Bone marrow (tissue), 2 donors: ENCODE measurements at places on chromosomes 6 and 20.

GRCh38 chr20:51495921-51496545, 46.5 kb downstream of the NFATC2 start:
- DNase-seq = no peak

- no peak for DNase-seq
Measured at GRCh38 chr20:52242237-52243230, 51.0 kb upstream of the ZFP64 start.

DNA sequence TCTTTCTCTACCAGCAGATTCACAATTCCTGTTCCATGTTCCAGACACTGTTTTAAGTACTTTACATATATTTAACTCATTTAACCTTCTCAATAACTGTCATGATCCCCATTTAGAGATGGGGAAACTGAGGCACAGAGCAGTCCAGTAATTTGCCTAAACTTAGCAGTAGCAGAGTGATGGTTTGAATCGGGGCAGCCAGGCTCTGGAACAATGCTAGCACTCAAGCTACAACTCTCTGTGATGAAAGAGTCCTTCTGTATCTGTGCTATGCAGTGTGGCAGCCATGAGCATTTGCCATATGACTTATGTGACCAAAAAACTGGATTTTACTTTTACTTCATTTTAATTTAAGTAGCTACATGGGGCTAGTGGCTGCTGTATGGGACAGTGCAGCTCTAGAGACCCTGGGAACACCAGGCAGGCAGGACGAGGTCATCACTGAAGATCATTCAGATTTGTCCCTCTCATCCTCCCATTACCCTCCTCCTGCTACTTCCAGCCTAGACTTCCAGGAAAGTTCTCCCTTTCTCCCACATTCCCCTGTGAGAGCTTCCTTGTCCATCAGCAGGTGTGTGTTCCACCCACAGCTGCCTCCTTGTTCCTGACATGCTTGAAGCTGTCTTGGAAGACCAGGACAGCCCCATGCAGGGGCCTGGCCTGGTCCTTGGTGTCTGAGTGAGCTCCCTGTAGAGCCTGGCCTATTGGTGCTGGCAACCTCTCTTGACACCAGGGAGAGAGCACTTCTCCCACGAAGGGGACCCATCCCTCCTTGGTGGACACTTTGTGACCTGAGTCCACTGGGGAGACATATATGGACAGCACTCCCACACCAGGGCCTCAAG, 157.0 kb downstream of the MRPL14 start:
- DNase-seq = no peak

- no peak for DNase-seq
Measured at GRCh38 chr20:36989797-36990196, 38.3 kb upstream of the SAMHD1 start.

GRCh38 chr20:51492167-51493092, 50.1 kb downstream of the NFATC2 start:
- DNase-seq = peak; percentile 10

DNA sequence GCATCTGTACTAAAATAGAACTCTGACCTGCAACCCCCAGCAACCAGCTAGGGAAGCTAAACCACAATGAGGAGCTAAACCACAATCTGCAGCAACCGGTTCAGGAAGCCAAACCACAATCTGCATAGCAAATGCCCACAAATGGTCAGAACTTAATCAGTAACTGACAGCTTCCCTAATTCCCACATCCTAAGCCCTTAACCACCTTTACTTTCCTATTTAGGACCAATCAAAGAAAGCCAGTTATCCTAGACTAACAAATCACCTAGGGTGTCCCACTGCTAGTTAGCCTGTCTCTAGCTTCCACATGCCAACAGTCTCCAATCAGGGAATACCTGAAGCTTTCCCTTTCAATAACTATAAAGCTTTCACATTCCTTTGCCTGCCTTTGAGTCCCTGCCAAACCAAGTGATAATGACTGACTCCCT, 424.6 kb upstream of the PTCHD4 start:
- no peak for DNase-seq

DNA sequence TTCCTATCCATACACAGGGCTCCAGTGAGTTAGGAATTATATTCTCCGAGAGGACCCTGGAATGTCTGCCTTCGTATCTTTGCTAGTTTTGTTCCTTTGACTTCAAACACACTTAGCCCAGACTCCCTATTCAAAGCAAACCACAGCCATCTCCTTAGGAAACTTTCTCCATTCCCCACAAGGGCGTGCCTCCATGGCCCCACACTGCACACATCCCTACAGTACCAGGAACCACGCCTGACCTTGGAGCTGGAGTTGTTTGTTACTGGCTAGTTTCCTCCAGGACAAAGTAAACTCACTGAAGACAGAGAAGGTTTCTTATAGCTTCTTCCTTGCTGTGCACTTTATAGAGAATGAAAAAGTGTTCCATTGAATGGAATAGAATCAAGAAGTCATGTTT, 412.8 kb upstream of the AGPAT4 start:
- no peak for DNase-seq

GRCh38 chr6:141484711-141485110, 648.0 kb upstream of the GJE1 start:
- peak; percentile 77 for DNase-seq

- no peak for DNase-seq
Measured at GRCh38 chr6:7315948-7316365, 3.0 kb upstream of the SSR1 start.

DNA sequence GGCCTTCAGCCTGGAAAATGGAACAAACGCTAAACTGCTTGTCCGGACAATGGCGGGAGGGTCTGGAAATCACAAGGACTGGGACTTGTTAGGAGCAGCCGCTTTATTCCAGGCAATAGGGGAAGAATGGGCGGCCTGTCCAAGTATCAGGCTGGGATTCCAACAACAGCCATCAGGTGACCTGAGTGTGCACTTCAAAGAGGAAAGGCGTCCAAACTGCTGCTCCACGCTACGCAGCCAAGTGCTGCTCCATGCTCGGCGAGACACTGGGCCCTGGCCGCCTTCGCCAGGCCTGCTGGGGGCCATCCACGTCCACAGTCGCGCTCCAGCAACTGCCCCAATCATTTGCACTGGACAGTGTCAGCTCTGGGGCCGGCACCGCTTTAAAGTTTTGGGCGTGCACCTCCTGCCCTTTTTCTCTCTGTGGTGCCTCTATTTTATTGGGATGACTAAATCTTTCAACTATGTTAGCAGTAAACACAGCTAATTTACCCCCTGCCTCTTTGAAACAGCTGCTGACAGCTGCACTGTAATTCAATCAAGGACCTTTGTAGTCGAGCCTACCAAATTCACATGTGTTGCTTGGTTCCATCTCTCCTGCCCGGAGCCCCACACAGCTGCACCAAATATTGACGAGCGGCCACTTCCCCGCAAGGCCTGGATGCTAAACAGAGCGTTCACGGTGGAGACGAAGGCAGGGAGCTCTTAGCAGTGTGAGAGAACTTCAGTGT, 98.3 kb downstream of the BMP7 start:
- no peak for DNase-seq

- no peak for DNase-seq
Measured at GRCh38 chr6:165119231-165120020, 190.0 kb downstream of the C6orf118 start.

DNA sequence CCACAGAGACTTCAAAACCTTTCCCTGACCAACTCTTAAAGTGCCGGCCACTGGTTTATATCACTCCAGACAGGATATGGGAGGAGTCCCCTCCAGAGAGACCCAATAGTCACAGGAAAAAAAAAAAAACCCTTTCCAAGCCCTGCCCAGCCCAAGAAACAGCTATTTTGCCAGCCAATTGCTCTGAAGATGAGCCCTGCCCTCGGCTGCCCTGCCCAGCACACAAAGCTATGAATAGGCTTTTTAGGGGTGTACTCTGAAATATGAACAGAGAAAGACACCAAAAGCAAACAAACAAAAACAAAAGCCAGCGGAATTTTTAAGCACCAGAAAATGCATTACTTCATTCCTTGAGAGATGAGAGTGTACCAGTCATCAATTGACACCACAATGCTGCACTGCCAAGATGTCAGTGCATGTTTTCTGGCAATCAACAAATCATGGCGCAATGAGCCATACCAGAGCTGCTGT, 275.1 kb downstream of the C6orf118 start:
- no peak for DNase-seq

- DNase-seq = no peak
Measured at GRCh38 chr20:45311589-45312211, 3.6 kb upstream of the MATN4 start.

- DNase-seq = no peak
Measured at GRCh38 chr6:133606852-133607251, 282.1 kb upstream of the TCF21 start.

- DNase-seq = no peak
Measured at GRCh38 chr6:167341038-167341583, 16.2 kb downstream of the TTLL2 start.

DNA sequence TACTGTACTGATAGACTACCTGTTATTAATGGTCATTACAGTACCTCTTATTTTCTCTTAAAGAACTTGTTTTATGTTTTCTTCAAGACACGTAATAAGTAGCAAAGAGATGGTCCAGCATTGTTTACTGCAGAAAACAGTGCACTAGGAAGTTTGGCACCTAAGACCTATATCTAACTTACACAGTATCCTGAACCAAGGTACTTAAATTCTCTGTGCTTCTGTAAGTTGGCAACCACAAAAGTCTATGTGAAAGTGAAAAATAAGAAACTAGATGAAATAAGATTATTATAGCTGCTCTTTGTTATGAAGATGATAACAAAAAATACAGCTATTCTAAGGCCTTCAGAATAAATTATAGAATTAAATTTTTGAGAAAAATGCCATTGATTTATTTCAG, 411.7 kb upstream of the SOX4 start:
- no peak for DNase-seq

DNA sequence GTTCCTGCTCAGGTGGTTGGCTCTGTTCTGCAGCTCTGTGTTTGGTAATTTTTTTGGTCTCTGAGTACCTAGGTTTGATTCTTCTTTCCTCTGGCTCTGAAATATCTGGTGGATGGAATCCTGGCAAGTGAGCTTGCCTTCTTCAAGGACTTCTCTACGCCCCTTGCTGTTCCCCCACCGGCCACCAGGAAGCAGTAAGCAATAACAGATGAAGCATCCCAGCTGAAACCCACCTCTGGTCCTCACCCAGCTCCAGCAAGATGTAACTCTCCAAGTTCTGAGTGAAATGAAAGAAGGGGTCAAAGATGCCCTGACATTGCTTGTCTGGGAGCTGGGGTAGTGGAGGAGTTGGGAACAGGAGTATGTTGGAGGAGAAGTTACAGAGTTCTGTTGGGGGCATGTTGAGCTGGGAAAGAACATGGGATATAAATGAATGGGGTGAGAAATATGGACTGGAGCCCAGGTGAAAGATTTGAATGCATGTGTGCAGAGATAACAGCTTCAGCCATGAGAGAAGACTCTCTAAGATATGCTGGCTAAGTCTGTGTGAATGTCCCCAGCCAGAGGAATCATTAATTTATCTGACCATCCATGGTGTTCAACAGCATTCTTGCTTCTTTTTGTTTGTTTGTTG, 51.3 kb upstream of the GLP1R start:
- DNase-seq = peak; percentile 16

GRCh38 chr6:7087066-7087465, 20.7 kb upstream of the RREB1 start:
- no peak for DNase-seq

DNA sequence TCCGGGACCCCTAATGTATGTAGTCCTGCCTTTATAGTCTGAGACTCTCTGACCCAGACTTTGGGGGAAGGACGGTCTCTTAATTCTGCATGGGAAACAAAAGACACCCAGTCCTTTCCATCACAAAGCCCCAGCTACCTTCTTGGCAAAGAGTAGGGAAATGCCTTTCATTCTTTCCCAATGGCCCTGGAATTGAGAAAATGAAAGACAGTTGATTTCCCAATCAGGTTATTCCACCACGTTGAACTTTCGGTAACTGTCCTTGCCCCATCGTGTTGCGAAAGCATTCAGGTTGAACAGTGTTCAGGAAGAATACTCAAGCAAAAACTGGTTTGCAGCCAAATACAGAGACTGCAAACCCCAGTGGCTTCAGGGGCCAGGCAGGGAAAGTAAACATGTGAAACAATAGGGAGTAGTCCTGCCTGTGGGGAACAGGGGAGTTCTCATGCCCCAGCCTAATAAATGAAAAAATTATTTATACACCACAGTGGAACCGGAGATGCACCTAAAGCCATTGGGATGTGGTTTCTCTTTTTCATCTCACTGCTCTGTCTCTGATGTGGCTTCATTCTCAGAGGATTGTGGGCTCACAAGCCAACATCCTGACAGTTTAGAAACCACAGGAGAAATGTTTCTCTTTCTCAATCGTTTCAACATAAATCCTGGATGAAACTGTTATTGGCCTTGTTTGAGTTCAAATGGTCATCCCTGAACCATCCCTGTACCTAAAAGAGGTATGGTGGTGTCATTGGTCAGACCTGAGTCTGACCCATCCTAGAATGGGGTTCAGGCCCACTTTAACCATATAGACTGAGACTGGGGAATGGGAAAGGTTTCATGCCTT, 44.2 kb upstream of the SLC9A8 start:
- DNase-seq = peak; percentile 11

DNA sequence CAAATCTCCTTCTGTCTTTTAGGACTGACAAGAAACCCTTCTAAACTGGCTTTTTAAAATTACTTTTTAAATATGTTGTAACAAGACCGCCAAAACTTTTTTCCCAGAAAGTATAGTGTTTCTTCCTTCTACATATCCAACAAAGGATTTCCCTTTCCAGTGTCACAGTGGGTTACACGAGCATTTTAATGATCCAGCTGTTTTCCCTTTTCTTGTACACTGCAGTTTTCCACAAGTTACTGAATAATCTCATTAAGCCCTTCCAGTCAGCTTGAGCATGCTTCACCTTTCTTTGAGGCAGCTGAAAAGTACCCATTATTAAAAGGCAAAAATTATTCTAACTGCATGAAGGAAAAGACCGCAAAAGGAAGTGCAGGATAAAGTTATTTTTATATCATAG, 48.6 kb downstream of the CD24 start:
- DNase-seq = no peak

GRCh38 chr20:19785173-19785982, 27.3 kb downstream of the RIN2 start:
- no peak for DNase-seq

- no peak for DNase-seq
Measured at GRCh38 chr20:14142171-14142570, 146.9 kb downstream of the MACROD2 start.

- no peak for DNase-seq
Measured at GRCh38 chr6:139841794-139842215, 467.4 kb upstream of the CITED2 start.

GRCh38 chr20:25750220-25750764, 53.6 kb upstream of the ZNF337 start:
- DNase-seq = no peak

- no peak for DNase-seq
Measured at GRCh38 chr6:125587666-125588632, 161.5 kb upstream of the HEY2 start.

DNA sequence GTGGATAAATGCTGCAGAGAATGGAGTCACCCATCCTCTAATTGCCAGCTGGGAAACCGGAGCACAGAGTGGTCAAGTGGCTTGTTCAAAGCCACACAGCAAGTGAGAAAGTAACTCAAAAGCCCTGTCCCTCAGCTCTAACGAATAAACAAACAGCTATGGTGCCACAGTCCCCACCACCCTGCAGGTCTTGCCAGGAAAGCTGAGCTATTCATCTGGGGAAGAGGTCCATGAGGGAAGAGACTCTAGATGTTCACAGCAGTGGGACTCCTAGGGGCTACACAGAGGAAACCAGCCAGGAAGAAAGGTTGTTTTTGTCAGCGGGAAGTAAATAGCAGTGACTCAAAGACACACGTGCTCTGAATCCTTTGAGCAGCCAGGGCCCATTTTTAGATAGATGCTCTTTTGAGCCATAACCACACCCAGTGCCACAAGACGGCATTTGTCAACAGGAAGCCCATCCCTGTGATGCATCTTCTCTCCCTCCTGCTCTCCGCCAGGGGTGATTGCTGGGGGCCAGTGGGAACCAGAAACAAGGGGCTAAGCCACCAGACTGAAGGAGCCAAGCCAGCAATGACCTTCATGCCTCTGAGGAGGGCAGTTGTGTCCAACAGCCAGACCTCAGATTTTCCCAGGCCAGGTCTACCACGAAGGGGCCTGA, 32.4 kb upstream of the TCP11 start:
- no peak for DNase-seq
